Activated T-helper 1 cell treated with anti-CD3 and anti-CD28 coated beads, Interleukin-12 subunit alpha, Interleukin-12 subunit beta, Interleukin-2, Interleukin-4 antibody, amounts not matched to agents 30 ng/mL and 10 ng/mL and 1 ng/mL, durations not matched to agents 14 hours and 24 hours and 36 hours (primary cell): ENCODE measurements at places on chromosomes 13 and 19. TPM values are rescaled to one million over a fixed set of nuclear protein-coding genes. Genes with fewer than 3 reads are reported as not detected.

Gene LIPE
- total RNA-seq = 32.8 and 38.5 TPM in 2 replicates

DNA sequence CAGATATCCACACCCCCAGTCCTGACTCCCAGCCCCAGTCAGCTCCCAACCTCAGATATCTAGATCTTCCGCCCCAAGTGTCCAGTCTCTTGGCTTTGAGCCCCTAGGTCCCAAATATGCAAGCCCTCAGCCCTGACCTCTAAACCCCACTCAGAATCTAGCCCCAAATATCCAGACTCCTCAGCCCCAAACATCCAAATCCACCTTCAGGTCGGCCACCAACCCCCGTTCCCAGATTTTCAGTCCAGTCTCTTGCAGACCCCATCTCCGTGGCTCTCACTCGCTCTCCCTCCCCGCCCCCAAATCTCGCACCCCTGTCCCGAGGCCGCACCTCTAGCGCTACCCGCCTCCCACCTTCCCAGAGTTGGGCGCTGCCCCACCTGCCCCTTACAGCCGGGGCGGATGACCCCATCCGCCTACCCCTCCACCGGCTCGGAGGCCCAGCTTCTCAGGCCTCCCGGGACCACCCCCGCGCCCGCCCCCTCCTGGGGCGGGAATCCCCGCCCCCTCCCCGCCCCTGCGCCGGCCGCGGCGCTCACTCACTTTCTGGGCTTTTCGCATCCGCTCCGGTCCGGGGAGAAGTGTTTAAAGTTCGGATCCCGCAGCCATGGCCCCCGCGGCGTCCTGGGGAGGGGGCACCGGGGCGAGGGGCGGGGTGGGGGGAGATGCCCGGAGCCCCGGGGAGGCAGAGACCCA lies 604 bp downstream of the ERFL start:
- H3K27ac ChIP-seq = no peak overlapping the region
- DNase-seq = no peak
- peak overlapping the region; percentile 84 for H3K4me3 ChIP-seq
- H3K27me3 ChIP-seq = peaks cover 1% of the 10 kb centered on the region
- H3K4me1 ChIP-seq = peaks cover 27% of the 10 kb centered on the region

Gene FLT1
- 45.6 and 46.3 TPM in 2 replicates for total RNA-seq

GRCh38 chr19:30529876-30530275 lies 157.7 kb downstream of the ZNF536 start:
- H3K4me3 ChIP-seq = no peak overlapping the region
- DNase-seq = no peak
- no peak overlapping the region for H3K27ac ChIP-seq
- H3K36me3 ChIP-seq = no peaks in the 10 kb centered on the region
- H3K4me1 ChIP-seq = no peaks in the 10 kb centered on the region

DNA sequence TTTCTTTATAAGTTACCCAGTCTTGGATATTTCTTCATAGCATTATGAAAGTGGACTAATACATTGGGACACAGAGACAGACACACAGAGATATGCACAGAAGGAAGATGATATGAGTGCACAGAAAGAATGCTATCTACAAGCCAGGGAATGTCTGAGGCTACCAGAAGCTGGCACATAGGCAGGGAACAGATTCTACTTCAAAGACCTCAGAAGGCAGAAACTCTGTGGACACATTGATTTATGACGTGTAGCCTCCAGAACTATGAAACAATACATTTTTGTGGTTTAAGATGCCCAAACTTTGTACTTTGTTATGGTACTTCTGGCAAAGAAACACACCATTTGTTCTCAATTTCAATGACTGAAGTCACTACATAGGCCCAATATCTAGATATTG lies 556.7 kb downstream of the PCDH9 start:
- no peak overlapping the region for H3K4me3 ChIP-seq
- DNase-seq = no peak
- no peak overlapping the region for H3K27ac ChIP-seq
- H3K27me3 ChIP-seq = no peaks in the 10 kb centered on the region

GRCh38 chr19:2495651-2496316 lies 19.9 kb downstream of the GADD45B start:
- peaks cover 18% of the 10 kb centered on the region for H3K4me1 ChIP-seq
- no peak overlapping the region for H3K27ac ChIP-seq
- no peak for DNase-seq
- no peaks in the 10 kb centered on the region for H3K36me3 ChIP-seq
- peaks cover 26% of the 10 kb centered on the region for H3K27me3 ChIP-seq

Gene EPSTI1
- total RNA-seq = 18.6 and 19.3 TPM in 2 replicates

GRCh38 chr13:30065181-30065580 lies 214.8 kb upstream of the UBL3 start:
- H3K27ac ChIP-seq = no peak overlapping the region
- H3K36me3 ChIP-seq = no peaks in the 10 kb centered on the region
- peaks cover 10% of the 10 kb centered on the region for H3K27me3 ChIP-seq
- DNase-seq = no peak

- no peak for DNase-seq
- H3K4me1 ChIP-seq = no peaks in the 10 kb centered on the region
- no peak overlapping the region for H3K4me3 ChIP-seq
- no peak overlapping the region for H3K27ac ChIP-seq
Observed at GRCh38 chr13:40456397-40456953, 210.0 kb downstream of the FOXO1 start.

Gene CNMD
- not detected in 2 replicates for total RNA-seq

DNA sequence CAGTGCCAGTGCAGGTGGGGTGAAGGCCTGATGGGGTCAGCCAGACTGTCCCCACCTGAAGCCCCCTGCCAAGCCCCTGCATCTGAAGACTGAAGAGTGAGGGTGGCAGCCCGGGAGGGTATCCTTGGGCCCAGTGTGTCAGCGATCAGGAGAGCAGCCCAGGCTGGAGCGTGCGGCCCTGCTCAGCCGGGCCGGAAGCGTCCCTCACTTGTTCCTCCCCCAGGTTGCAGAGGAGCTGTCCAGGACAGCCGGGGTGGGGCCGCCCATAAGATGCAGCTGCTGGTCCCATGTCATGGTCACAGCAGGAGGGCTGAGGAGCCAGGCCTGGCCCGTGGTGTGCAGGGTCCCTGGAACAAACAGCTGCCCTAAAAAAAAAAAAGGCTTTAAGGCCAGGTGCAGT lies 55.4 kb downstream of the KDM4B start:
- DNase-seq = no peak
- H3K36me3 ChIP-seq = peaks cover 4% of the 10 kb centered on the region
- H3K4me1 ChIP-seq = no peaks in the 10 kb centered on the region
- no peaks in the 10 kb centered on the region for H3K27me3 ChIP-seq

Gene ZNF442
- total RNA-seq = 0.39 and 0.47 TPM in 2 replicates

Gene ASPDH
- not detected in 2 replicates for total RNA-seq

DNA sequence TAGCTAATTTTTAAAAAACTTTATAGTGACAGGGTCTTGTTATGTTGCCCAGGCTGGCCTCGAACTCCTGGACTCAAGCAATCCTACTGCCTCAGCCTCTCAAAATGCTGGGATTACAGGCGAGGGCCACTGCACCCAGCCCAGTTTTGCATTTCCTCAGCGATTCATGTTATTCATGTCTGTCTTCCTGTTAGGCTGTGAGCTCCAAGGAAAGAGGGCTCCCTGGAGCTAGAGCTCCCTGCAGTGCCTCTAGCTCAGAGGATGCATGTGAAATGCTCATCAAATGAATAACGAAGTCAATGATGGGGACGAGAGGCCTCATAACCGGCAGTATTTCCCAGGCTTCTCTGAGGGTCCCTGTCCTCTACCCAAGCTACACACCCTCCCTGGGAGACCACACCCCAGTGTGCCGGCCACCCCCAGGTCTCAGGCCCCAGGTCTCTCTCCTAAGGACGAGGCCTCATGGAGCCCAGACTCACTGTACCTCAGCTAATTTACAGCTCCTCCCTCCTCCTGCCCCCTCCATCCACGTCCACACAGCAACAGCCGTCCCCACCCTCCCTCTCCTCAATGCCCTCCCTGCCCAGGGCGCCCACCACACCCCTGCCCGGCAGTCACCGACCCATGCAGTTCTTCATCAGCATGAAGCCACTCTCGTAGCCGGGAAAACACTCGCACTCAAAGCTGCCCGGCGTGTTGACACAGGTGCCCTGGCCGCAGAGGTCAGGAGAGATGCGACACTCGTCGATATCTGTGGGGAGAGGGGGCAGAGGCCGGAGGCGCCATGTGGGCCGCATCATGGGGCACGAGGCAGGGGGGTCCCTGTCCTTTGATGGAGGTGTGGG lies 28.5 kb downstream of the FBN3 start:
- no peaks in the 10 kb centered on the region for H3K36me3 ChIP-seq
- no peaks in the 10 kb centered on the region for H3K4me1 ChIP-seq

GRCh38 chr13:108313382-108313781 lies 43.9 kb downstream of the TNFSF13B start:
- no peak for DNase-seq
- no peaks in the 10 kb centered on the region for H3K27me3 ChIP-seq
- H3K4me3 ChIP-seq = no peak overlapping the region
- H3K27ac ChIP-seq = no peak overlapping the region
- H3K36me3 ChIP-seq = no peaks in the 10 kb centered on the region
